T-helper 9 cell (primary cell): ENCODE measurements at places on chromosomes 7 and 10.

GRCh38 chr7:129469930-129470329 lies 32.4 kb upstream of the SMKR1 start:
- no peak for DNase-seq

DNA sequence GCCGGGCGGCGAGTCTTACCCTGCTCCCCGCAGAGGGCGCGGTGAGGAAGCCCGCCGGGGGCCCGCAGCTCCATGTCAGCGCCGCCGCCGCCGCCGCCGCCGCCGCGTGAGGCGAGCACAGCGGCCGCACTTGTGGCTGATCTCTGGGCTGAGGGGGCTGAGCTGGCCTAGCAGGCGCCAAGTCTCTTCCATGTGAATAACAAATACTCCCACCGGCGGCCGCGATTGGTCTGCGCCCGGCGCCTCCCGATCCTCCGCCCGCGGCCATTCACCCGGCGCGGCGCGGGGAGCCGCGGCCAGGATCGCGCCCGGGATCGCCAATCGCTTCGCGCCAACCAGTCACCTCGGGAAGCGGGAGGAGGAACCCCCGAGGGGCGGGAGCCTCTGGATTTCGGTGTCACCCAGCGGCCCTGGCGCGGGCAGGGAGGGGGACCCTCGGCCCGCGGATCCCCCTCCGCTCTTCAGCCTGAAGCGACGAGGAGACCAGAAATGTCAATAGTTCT lies at the start of gene GRM8:
TSS of gene GRM8 (minus strand) at position 164 of the 503 bp plus-strand sequence.
- DNase-seq = no peak

DNA sequence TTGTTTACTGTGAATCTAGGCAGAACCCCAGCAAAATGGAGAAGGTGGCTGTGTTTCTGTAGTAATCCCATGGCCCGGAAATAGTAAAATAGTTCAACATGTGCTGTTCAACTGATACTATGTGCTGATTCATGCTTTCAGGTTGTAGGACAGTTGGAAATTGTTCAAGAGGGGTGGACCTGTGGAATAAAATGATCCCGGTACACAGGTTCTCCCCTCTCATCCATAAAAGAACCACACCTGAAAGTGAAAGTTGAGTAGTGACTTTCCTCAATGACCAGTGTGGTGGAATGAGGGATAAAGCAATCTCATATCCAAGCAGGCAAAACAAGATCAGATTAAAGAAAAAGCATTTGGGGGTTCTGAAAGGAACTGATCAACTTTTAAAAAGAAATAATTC lies 177.1 kb downstream of the POU6F2 start:
- no peak for DNase-seq

DNA sequence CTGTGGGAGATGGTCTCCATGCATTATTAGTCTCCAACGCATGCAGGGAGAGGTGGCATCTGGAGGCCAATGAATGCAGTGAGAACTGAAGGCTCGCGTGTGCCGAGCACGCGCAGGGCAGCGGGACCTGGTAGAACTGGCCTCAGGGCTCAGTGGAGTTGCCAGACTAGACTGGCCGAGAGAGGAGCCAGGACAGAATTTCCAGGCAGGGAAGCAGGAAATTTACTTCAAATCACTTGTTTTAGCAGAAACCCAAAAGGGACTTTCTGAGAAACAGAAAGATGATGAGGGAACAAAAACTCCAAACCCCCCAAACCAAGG lies 311.0 kb upstream of the IMMP2L start:
- DNase-seq = no peak

- no peak for DNase-seq
These were observed 184.2 kb downstream of the ADARB2 start for GRCh38 chr10:1552881-1553670.

DNA sequence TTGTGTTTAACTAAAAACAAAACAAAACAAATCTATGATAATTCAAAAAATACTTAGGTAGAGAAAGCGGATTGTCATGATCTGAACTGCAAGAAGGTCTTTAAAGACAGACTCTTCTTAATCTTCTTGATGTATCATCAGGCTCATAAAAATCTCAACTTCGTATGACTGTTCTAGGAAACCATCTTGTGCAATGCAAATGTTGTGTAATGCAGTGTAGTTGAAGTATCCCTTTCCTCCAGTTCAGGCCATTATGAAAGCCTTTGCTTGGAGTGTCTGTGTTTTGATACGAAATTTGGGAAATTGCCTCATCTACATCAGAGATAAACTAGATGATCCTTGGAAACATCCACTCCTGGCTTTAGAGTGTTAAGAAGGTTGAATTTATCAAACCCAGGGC lies 30.9 kb downstream of the CDK1 start:
- DNase-seq = no peak
